ENCODE measurements at places on chromosomes 11 and 22.

DNA sequence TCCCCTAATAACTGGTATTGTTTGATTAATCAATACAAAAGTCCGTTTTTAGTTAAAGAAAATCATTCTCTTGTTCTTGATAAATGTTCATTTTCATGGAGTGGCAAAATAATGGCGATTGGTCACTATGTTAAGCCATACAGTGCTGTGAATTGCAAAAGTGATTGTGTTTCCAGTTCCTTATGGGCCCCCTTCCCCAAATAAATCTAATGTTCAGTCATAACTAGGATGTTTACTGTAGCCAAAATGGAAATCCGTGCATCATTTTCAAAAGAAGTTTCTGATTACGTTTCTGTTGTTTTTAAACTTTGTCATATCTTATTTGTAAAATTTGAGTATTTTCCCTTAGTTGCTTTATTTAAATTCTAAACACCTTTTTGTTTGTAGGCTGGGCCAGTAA, 845 bp downstream of the RBM7 start:
- no peak for DNase-seq

DNA sequence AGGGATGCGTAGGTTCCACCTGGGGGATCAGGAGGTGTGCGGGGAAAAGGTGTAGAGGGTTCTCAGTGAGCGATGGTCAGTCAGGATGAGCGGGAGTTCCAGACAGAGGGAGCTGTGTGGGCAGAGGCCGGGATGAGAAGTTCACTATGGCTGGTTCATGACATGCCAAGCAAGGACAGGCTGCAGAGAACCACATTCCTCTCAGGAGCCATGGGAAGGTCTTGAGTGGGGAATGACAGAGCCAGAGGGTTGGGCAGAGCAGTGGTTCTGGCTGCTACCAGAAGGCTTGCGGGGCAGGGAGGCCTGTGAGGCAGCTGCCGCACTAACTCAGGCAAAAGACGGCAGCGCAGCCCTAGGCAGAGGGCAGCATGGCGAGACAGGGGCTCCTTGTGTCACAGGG, 66.1 kb downstream of the SCUBE1 start:
- no peak for DNase-seq

DNA sequence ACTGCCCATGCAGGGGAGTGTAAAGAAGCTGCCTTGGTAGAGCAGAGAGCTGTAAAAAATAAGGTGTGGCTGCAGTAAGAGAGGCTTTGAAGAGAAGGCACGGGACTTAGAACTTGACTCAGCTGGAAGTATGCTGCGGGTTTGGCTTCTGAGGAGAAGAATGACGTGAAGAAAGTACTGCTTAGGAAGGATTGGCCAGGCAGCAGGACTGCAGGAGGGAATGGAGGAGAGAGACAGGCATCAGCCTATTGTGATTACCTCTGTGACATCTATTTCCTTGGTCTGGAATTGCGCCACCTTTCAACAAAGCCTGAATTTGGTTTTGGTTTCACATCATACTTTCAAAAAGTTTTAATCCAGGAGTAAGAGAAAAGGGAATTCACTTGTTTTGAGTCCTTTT, 22.5 kb downstream of the PRRG4 start:
- no peak for DNase-seq

DNA sequence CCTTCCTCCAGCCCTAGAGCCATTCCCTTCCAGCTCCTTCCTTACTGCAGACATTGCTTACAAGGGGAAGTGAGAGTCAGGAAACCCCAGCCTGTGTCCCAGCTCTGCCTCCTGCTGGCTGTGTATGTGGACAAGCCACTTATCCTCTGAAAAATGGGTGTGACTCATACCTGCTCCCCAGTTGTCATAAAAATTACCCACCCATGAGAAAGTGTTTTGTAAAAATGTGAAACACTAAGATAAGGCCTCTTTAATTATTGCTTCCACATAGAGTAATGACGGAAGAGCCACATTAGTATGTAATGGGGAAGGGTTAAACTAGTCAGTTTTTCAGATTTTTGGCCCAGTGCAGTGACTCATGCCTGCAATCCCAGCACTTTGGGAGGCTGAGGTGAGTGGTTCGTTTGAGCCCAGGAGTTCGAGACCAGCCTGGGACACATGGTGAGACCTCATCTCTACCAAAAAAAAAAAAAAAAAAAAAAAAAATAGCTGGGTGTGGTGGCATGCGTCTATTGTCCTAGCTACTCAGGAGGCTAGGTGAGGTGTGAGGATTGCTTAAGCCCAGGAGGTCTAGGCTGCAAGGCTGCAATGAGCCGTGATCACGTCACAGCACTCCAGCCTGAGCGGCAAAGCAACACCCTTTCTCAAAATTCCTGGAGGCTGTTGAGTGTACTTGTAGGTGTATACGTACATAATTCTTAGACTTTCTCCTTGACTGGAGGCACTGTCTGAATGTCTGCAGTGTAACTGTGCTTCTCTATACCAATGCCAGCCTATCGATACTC, 84.9 kb downstream of the CTTN start:
- DNase-seq, result no peak

DNA sequence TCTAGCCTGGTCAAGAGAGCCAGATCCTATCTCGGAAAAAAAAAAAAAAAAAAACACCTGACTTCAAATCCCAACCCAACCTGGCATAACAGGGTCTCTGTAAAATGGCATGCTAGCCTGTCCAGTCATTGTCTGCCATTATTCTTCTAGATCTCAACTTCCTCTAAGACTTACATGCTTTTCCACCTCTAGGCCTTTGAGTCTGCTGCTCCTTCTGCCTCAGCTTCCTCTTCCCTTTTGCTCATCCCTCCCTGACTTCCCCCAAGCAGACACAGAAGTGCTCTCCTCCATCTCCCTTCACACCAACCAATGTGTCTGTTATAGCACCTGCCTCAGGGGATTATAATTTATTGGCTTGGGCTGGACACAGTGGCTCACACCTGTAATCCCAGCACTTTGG, 7.8 kb downstream of the STK33 start:
- no peak for DNase-seq

DNA sequence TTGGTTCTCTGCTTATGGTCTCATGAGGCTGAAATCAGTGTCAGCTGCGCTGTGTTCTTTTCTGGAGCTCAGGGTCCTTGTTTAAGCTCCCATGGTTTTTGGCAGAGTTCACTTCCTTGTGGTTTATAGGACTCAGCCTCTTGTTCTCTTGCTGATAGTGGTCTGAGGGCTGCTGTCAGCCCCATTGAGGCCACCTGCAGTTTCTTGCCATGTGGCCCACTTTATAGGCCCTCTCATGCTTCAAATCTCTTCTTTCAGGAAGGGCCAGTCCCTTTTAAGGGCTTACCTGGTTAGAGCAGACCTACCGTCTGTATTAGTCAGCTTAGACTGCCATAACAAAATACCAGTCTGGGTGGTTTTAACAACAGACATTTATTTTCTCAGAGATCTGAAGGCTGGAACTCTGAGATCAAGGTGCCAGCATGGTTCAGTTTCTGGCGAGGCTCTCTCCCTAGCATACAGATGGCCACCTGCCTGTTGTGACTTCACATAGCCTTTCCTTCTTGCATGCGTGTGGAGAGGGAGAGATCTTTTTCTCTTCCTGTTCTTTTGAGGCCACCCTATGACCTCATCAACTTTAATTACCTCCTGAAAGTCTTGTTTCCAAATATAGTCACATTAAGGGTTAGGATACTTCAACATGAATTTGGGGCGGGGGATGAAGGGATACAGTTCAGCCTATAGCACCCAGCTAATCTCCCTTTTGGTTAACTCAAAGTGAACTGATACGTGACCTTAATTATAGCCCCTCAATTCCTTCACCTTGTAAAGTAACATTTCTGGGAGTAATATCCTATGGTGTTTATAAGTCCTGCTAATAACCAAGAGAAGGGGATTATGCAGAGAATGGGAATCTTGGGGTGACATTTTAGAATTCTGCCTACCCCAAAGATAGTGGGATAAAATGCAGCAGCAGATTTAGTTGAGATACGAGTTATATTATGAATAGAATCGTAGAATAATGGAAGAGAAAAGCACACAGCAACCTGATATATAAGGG, 131.8 kb downstream of the UVRAG start:
- DNase-seq, result no peak

DNA sequence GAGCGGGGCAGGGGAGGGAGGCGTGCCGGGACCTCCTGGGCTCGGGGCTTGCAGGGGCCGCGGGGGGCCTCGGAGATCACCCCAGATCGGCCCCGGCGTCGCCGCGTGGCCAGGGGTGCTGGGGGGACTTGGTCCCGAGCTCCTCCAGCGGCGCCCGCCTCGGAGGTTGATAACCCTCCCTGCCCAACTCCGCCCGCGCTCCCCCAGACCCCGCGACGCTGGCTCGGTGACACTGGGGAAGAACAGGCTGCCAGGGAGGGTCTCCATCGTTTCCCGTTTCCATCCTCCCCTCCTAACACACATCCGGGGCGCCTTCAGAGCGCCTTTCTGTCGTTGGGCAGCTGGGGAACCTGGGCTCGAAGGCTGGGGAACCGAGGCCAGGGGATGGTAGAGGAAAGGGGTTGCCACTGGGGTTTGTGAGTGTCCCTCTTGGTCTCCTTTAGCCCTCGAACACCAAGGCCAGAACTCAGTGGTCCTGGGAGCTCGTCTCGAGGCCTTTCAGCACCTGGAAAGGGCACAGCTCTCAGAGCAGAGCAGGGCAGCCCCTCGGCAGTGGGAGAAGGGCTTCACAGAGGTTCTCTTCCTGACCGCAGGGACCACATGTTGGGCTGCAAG, 431 bp downstream of the SLC37A2 start:
- DNase-seq, result no peak

DNA sequence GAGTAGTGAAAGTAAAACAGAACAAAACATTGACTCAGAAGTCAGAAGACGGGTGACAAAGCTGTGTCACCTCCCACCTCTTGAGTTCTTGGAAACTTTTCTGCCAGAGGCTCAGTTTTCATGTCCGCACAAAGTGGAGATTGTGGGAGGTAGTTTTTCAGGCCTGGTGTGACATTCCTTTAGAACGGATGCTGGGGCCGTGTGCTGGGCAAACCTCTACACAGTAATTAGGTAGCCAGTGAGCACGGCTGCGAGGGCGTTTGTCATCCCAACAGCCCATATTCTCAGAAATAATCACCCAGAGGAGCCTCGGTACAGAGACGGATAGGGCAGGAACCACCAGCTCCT, 1054.4 kb downstream of the TBC1D22A start:
- no peak for DNase-seq

DNA sequence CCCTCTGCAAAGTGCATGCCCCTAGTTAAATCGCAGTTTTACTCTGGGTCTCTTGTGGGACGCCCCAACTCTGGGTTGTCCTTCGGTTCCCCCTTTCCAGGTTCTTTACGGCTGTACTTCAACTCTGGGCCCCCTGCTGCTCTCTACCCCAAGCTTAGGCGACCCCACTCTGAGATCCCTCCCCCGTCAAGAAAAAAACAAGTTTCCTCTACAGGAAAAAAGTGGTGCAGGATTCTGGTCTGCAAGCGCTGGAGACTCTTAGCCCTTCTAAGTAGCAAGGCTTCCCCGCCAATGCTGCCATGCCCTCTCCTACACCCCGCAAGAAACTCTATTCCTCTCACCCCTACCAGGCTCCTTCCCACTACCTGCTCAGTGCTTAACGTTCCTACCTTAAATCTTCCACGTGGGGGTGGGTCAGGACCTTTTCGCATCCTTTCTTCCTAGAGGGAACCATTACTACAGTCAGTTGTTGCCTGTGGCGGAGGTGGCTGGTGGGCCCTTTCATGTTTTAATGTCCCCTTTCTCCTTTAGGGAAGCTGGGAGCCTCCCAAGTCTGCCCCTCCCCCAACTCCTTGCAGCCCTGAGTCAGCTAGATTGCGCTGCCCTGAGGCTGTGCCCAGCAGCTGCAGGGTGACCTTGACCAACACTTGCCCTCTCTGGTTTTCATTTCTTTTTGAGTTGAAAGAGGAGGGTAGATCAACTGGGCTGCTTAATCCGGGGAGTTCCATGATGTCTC, 1.4 kb downstream of the NEFH start:
- DNase-seq, result no peak

- DNase-seq, result no peak
Measured at GRCh38 chr11:65288706-65289536, 25.7 kb upstream of the CDC42EP2 start.

GRCh38 chr22:41001722-41002122, 50.5 kb downstream of the RBX1 start:
- DNase-seq, result no peak

GRCh38 chr11:76567261-76567660, 103.3 kb downstream of the LRRC32 start:
- no peak for DNase-seq

DNA sequence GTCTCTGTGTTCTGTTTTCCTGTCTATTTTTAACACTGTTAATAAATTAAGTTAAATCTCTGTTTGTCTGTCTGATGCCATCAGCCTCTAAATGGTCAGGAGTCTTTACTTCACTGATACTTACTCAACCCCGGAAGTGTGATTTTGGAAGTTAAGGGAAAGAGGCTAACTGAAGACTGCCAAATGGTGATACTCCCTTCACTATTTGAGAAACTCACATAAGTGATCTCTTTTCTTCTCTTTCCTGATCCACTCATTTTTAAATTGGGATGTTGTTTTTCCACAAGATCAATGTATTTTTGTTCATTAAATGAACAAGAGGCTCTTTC, 389 bp upstream of the CASP12 start:
- no peak for DNase-seq

DNA sequence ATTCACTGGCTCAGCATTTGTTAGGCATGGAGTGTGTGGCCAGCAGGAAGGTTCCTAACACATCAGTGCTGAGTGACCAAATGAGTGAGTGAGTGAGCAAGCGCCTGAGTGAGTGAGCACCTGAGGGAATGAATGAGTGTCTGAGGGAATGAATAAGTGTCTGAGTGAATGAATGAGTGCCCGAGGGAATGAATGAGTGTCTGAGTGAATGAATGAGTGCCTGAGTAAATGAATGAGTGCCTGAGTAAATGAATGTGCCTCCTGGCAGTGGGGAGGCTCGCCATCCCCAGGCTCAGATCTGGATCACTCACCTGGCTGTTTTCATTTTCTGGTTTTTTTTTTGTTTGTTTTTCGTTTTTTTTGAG, 52.1 kb upstream of the TCF20 start:
- DNase-seq, result no peak

GRCh38 chr11:131079036-131079435, 162.8 kb upstream of the SNX19 start:
- DNase-seq, result no peak

DNA sequence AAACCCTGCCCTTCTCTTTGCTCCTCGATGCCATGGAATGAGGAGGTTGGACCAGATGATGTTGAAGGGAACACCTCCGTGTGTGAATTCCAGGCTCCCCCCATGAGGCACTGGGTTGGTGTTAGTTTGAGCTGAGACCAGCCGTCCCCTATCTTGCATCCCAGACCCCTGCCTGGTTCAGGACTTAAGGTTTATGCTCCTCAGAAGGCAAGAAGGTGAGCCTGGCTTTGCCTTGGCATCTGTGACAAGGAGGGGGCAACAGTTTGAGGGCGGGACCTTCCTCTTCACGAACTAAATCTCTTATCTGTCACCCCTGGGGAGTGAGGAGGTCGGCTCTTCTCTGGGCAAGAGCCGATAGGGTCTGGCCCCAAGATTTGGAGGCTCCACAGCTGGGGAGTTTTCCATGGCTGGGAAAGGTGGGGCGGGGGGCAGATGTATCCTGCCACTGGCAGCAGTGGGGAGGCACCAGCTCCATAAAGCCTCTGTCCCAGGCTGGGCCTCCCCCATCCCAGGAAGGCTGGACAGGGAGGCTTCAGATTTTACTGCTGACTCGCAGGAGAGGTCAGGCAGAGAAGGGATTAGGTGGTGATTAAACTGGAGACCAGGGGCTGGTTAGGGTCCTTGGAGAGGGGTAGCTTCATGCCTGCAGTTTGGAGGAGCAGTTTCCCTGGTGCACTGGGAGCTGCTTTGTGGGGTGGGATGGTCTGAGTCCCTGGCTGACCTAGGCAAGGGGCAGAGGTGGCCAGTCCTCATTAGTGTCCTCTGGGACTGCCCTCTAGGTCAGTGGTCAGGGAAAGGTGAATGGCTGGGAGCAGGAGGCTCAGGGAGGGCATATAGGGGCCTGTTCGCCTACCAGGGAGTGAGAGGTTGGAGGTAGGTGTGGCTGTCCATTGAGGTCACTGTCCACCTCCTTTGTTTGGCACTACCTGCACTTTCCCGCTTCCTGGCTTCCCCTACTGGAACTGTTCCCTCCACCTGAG, 1.1 kb downstream of the SEC14L2 start:
- no peak for DNase-seq
